ENCODE measurements at places on chromosomes 2 and 18.

DNA sequence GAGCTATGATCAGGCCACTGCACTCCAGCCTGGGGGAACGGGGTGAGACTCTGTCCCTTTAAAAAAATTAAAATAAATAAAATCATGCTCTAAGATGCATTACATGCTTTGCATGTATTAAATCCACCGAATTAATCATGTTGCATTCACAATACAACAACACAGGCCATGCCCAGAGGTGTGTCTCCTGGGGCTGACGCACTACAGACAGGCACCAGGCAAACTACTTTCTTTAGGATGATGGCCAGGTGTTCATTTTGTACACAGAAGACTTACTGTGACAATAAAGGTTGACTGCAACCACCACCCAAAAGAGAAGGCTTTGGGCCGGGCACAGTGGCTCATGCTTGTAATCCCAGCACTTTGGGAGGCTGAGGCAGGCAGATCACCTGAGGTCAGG is 226.8 kb upstream of the PXDN start:
- no peak for DNase-seq

- no peak for DNase-seq
These were observed 187.1 kb downstream of the SMAD7 start for GRCh38 chr18:48763719-48764100.

DNA sequence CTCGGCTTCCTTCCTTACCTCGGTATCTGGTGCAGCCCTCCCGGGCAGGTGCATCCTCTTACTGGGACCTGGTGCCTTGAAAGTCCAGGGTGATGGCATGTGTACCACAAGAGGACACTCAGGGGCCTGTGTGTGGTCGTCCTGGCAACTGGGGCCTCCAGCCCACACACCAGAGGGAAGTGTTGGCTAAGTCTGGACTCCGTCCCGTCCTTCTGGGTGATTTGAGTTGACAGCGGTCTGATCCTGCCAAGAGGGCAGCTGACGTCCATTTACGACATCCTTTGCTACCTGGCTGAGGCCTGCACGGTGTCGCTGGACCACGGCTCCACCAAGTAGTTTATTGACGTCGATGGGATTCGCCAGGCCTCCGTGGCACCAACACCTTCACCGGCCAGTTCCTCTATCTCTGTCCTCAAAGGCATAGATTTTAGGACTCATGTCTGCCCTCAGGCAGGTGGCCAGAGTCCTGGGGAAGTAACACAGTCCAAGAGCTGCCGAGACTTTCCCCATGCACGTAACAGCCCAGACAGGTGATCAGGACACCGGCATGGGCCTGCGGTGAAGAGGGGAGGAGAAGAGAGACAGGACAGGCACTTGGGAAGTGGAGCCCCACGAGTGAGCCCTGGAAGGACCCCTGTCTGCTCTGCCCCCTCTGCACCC is 186.0 kb upstream of the HDAC4 start:
- no peak for DNase-seq

- DNase-seq = no peak
These were observed 161.9 kb upstream of the SIX2 start for GRCh38 chr2:45171136-45171501.

DNA sequence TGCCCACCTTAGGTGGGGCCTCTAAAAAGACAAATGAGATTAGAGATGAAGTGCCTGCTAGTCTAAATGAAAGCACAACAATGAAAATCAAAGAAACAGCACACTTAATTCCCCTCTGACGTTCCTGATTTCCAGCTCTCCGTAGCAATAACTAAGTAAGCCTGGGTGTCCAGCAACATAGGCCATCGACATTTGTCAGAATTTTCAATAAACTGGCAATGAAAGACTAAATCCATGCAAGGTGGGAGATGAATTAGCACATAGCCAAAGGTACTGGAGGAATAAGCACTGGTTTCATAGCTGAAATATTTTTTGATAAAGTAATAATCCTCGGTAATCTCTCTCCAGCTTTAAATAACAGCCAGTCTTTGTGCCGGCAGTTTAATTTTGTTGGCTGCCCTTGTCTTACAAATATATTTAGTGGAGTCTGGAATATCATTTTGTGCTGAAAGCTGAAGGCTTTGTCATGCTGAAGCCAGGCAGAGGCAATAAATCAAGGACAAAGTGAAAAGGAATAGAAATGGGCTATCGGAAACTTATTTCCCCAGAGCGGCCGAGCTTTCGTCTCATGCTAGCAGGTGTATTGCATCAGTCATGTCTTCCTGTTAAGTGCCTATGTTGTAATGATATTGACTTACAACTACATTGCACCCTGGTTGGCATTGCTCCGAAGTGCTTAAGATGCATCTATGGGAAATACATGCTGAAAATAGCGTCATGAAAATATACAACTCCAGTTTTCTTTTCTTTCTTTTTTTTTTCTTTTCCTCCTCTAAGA is 790.1 kb downstream of the CNTNAP5 start:
- no peak for DNase-seq

DNA sequence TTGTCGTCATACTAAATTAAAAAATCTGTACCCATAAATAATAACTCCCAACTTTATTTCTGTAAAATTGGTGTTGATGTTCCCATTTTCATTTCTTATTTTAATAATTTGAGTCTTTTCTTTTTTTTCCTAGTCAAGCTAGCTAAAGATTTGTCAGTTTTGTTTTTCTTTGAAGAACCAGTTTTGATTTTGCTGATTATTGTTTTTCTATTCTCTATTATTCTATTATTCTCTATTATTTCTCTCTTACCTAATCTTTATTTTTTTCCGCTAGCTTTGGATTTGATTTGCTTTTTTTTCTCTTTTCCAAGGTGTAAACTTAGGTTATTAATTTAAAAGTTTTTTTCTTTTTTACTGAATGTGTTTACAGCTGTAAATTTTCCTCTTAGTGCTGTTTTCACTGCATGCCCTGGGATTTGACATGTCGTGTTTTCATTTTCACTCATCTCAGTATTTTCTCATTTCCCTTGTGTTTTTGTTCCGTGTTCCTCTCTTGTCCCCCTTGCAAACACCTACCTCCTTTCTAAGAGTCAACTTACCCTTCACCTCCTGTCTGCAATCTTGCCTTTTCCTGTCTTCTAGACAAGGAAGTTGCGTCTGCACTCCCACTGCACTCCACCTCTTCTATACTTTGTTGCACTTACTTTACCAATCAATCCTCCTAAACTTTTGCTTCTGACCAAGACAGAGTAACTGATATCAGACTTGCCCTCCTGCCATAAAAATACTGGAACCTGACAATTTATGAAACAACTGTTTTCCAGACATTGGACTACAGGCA is 18.8 kb downstream of the PSMG2 start:
- no peak for DNase-seq

GRCh38 chr2:70850925-70851324 is 15.3 kb upstream of the CD207 start:
- DNase-seq = no peak

DNA sequence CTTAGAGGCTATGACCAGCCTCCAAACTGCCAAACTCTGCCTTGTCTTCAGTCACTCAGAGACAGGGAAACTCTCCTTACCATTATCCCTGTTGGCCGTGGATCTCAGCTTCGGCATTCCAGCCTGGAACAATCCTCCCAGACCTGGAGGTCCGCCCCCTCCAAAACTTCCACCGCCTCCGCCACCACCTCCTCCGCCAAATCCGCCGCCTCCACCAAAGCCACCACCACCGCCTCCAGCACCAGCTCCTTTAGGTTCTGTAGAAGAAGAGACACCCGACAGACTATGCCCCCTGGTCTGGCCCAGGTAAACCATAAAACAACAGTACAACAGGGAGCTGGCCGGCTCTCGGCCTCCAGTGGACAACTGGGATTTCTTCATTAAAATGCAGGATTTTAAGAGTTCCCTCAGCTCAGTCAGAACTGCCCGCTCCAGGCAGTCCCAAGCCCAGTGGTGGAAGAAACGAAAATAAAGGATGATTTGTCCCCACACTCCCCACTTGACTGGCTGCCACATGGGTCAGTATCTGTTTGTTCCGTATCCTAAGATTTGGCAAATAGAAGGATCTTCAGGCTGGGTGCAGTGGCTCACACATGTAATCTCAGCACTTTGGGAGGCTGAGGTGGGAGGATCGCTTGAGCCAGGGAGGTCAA is 22.4 kb downstream of the WIPF1 start:
- DNase-seq = no peak

- DNase-seq = no peak
These were observed 39.0 kb downstream of the EEF1B2 start for GRCh38 chr2:206198677-206199076.

- DNase-seq = no peak
These were observed 406.8 kb downstream of the THSD7B start for GRCh38 chr2:137172162-137172561.

- no peak for DNase-seq
These were observed 52.0 kb downstream of the CXCR4 start for GRCh38 chr2:136065907-136066306.

GRCh38 chr2:168165397-168165796 is 82.0 kb downstream of the STK39 start:
- no peak for DNase-seq

DNA sequence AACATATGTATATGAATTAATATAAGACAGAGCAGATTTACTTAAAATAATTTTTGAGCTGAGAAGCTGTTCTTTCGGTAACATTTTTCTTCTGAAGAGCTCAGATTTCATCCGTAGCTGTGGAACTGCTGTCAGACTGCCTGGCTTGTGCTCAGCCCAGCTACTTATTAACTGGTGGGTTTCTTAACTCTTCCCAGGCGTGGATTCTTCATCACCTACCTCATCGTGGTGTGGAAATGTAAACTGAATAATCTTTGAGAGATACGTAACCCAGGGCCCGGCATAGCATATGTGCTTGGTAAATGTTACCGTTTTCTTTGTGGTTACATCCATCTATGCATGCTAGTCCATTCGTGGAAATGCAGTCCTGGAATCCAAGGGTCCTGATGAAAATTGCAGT is 145.0 kb downstream of the MCFD2 start:
- DNase-seq = no peak

DNA sequence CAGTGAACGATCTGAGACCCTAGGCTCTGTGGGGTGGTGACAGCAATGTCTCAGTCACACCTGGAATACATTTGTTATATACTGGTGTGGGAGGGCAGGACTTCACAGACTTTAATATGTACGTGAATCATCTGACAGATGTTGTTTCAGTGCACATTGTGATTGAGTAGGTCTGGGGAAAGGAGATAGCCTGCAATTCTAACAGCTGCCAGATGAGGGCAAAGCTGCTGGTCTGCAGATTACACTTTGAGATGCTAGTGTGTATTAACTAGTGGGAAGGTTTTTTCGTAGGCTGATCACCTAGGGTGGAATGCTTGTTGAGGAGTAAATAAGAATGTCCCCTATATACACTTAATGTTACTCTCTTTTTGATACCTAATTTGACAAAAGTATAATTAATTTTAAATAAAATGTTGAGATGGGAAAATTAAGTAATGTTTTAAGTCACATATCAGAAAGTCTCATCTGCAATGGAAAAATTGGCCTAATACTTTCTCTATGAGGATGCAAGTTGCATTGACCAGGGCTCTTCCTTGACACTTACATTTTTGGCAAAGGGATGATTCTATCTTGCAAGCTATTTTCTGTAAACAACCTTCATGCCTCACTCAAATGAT is 496.9 kb upstream of the HNMT start:
- no peak for DNase-seq

GRCh38 chr2:216520112-216520511 is 21.5 kb downstream of the RPL37A start:
- DNase-seq = no peak

DNA sequence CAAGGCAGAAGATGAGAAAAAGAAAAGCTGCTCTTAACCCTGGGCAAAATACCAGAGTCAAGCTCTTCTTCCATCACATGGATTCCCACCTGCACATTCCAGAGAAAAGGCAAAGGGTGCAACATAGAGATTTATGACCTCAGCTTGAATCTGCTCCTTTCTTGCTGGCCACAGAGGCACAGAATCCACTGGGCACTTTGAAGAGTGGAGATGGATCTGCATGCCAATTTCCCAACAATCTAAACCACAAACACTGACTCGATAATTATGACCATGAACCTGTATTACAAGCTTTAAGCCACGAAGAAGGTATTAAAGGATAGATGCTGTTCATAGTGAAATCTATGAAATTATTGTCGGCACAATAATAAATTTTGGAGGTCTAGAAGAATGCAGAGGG is 237.3 kb downstream of the PID1 start:
- no peak for DNase-seq

DNA sequence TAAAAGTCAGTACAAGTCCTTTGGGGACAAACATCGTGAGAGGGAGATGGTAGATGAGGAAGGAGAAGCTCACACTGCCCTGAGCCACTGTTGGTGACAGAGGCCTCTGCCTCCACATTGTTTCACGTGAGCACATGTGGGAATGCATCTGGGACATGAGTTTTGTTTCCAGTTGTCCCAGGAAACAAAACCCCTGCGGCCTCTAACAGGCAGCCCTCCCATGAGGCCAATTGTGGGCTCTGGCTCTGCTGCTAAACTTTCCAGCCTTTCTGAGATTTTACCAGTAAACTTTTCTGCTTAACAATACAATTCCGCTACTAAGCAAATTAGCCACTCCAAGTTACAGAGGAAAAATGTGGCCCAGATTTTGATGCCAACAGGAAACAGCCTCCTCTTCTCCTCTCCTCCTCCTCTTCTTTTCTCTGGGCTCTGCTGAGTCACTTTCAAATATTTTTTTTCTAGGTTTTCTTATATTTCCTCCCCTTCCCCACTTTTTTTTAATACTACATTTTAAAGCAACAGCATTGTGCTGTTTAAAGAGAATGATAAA is 23.4 kb upstream of the LRRC30 start:
- no peak for DNase-seq

DNA sequence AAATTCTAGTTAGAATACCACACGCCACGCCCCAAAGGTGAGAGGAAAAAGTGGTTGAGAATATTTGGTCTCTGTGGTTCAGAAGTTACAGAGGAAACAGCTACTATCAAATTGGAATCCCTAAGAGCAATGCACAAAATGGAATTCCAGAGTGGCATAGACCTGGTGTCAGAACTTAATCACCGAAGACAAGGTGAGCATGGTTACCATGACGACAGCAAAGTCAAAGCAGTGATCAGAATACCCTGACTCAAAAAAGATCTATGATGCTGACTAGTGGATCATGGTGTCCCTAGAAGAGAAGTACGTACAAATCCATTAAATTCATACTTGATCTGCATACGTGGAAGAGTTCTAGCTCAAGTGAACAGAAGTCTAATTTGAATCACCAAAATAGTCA is 14.5 kb downstream of the LRRTM4 start:
- no peak for DNase-seq

- no peak for DNase-seq
These were observed 59.6 kb downstream of the SP110 start for GRCh38 chr2:230160112-230160660.

GRCh38 chr18:75863696-75864095 is 436.2 kb upstream of the SMIM21 start:
- no peak for DNase-seq

- no peak for DNase-seq
These were observed 84.7 kb downstream of the BCL2 start for GRCh38 chr18:63234841-63235240.
